ENCODE measurements at places on chromosomes 2 and 18.

- no peak for DNase-seq
Observed at GRCh38 chr2:237492137-237492890, 5.3 kb downstream of the MLPH start.

DNA sequence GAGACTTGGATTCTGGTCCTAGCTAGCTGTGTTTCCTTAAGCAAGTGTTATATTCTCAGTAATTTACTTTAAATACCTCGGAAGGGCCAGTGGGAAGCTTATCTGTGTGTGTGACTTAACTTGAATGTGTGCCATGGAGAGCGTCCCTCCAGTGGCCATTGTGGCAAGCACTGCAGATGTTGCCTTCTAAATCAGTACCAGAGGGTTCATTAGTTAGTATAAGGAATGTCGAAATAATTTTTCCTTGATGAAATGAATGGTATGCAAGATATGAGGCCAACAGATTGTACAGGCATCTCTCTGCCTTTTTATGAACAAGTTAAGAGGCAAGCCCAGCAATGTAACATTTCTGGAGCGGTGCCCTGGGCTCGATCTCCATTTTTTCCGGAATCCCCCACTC lies 52.0 kb downstream of the FBXO36 start:
- no peak for DNase-seq

GRCh38 chr2:96261328-96262003 lies 4.3 kb downstream of the TMEM127 start:
- no peak for DNase-seq

DNA sequence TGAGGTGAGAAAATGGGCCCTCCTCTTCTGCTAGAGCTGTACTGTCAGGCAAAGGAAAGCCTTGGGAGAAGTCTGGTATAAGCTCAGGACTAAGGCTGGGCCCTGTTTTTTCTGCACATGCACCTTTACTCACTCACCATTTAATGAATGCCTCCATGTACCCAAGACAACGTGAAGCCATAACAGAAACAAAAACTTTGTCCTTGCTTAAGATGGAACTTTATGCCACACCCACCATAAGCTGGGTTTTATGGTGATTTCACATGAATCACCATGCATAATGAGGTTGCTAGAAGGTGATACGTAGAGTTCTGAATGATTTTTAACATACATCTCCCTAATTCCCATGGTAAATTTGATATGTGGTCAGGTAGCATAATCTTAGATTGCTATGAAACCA lies 63.7 kb upstream of the CYP26B1 start:
- DNase-seq: no peak

GRCh38 chr2:19525313-19525712 lies 166.9 kb upstream of the OSR1 start:
- no peak for DNase-seq

DNA sequence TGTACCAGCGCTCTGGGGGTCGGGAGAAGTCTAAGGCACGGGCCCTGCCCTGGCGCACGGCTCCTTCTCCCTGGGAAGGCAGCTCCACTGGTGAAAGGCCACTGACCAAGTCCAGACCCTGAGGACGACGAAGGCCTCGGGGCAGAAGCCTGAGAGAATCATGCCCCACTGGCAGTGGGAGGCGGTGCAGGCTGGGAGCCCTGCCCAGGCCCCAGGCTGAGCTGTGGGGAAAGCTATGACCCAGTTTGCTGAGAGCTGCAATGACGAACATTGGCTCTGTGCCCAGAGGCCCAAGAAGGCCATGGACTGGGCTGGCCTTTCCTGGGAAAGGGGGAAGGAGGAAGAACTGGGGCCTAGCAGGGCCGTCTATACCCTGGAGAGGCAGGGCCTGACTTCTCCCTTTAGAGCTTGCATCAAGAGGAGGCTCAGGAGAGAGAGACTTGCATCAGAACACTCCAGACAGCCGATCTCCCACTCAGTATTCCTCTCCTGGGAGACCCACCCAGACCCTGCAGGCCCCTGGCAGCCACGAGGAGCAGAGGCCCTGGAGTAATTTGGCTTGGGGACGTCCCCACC lies 32.9 kb downstream of the HS1BP3 start:
- DNase-seq: no peak

- no peak for DNase-seq
Observed at GRCh38 chr2:114436329-114436728, 6.1 kb upstream of the DPP10 start.

Data from CD4-positive, alpha-beta T cell treated with Interleukin-6 at 100 ng/mL for 8 hours (primary cell).